NCI-H146 (cell line): ENCODE measurements at places on chromosomes 5 and 9.

- no peak for DNase-seq
These were observed 37.2 kb upstream of the TLX3 start for GRCh38 chr5:171271798-171272197.

GRCh38 chr5:103258957-103259704, 568 bp downstream of the MACIR start:
- DNase-seq = peak; percentile 81

DNA sequence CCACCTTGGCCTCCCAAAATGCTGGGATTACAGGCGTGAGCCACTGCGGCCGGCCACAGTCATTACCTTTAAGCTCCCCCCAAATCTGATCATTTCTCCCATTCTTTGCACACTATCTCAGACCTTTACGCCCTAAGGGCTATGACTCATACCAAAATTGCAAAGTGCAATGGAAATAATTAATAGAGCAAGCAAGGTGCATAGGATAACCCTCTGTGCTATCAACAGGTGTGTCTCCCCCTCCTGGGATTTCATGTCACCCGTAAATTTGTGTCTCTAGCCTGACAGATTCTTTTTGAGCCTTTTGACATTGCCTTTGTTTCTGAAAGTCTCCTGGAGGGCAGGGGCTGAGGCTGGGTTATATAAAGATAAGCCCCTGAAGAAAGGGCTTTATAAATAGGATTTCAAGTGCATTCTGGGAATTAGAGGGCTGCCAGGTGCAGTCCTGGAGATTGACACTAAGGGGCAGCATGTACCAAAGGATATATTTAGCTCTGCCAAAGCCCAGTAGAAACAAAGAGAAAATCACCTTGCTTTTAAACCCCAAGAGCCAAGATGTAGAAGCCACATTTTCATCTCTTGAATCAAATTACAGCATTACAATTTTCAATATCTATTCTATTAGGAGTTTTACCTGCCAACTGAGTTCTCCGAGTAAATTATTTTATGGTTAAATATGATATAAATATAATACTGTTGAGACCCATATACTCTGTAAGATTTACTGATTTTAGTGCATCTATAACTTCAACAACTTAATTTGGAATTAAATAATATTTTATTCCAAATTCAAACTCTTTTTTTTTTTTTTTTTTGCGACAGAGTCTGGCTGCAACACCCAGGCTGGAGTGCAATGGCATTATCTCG, 18.2 kb downstream of the S100Z start:
- DNase-seq = peak; percentile 60

- DNase-seq = no peak
These were observed 861 bp downstream of the PCDHGB5 start for GRCh38 chr5:141398608-141399007.

GRCh38 chr5:601771-602465, 10.2 kb upstream of the CEP72 start:
- DNase-seq = no peak

GRCh38 chr9:107219486-107220077, 63.5 kb upstream of the RAD23B start:
- no peak for DNase-seq

- no peak for DNase-seq
These were observed 140.6 kb downstream of the FSTL4 start for GRCh38 chr5:133471699-133472098.

DNA sequence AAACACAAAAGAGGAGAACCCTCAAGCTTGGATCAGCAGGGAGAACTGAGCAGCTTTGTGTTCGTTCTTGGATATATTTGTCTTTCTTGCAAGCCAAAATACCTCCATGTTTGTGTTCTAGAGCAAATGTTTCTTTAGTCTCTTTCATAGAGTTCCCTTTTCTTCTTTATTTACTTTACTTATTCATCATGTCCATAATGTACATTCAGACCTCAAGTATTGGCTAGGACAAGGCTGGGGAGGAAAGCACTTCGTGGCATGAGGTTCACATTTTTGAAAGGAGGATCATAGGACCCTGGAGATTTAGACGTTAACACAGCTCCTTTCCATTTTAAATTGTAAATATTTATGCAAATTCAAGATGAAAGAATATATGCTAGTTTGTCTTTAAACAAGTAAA, 590.2 kb upstream of the MEF2C start:
- no peak for DNase-seq

DNA sequence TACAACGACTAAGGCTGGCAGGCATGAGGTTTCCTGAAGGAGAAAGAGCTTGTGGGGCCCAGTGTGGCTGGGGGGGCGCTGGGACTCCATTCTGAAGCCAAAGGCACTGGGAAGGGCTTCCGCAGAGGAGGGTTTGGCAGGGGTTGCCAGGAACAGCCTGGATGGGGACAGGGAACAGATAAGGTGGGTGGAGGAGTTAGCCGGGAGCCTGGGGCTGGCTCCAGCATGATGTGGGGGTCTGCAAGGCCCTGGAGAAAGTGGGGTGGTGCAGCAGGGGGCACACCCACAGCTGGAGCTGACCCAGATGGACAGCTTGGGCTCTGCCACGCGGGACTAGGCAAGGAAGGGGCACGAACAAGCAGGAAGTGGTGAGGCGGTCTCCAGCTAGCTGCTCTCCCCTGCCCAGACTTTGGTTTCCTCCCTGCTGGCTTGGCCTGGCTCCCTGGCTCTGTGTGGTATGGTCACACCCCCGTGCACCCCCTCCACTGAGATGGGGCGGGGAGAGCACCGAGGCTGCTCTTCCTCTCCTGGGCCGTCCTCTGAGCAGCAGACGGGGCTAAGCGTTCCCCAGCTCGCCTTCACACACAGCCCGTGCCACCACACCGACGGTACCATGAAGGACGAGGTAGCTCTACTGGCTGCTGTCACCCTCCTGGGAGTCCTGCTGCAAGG, at the start of gene LTC4S:
Gene LTC4S (plus strand): TSS at position 519 of the 672 bp plus-strand sequence. CDS start 95 bp downstream, at position 614.
- DNase-seq = no peak

DNA sequence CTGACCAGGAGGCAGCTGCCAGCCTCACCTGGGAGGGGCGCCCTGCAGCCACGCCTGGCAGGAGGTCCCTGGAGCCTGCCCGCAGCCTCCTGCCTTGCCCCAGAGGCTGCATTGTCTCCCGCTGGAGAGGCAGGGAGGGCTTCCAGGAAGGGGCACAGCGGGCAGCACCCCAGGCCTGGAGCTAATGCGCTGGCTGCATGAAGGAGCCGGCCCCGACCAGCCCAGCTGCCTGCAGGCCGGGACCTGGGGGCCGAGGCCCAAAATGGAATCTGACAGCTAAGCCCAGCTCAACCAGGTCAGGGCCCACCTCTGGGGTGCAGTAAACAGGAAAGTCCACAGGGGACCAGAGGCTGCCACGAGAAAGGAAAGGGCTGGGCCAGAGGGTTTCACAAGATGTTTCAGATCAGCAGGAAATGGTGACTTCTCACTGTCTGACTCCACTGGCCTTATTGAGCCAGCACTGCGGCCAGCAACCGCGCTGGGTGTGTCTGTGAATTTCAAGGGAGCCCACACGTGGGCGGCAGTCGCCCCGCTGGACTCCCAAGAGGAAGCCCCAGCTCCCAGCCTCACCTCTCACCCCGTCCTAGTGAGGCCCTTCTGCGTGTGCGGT, 18.6 kb upstream of the NOTCH1 start:
- no peak for DNase-seq

- DNase-seq = no peak
These were observed 125.3 kb downstream of the TMEM174 start for GRCh38 chr5:73298251-73298771.

DNA sequence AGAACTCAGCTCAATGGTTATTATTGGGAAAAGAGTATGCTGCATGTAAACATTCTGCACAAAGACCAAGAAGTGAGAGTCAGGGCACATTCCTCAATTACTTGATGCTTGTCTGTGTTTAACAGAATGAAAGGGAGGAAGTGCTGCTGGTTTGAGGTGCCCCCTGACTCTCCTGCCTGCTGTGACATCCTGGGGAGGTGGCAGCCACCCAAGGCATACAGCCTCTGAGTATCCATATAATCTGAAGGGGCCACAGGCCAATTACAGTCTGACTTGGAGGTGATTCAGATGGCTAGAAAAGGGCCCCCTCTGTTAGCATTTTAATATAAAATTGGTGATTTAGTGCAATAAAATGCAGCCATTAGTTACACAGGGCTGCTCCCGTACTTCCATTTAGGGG, 313.8 kb downstream of the ASTN2 start:
- DNase-seq = no peak

DNA sequence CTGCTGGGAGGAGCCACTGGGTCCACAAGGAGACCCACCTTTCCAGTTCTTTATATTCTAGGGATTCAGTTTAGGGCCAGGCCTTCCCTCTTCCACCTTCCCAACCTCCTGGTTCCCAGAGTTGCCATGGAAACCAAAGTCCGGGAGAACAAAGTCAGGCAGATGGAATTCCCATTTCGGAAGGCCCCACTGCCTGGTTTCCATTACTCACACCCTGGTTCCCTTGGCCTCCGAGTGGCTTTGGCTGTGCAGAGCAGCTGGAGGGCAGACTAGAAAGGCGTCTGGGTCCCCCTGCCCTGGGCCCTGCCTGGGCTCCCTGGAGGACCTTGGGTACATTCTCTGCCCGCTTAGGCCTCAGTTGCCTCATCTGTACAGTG, 136.1 kb downstream of the RGS3 start:
- DNase-seq = no peak

- no peak for DNase-seq
These were observed 8.2 kb downstream of the PRRX2 start for GRCh38 chr9:129673602-129674001.
